ENCODE measurements at places on chromosomes 5 and 9.

DNA sequence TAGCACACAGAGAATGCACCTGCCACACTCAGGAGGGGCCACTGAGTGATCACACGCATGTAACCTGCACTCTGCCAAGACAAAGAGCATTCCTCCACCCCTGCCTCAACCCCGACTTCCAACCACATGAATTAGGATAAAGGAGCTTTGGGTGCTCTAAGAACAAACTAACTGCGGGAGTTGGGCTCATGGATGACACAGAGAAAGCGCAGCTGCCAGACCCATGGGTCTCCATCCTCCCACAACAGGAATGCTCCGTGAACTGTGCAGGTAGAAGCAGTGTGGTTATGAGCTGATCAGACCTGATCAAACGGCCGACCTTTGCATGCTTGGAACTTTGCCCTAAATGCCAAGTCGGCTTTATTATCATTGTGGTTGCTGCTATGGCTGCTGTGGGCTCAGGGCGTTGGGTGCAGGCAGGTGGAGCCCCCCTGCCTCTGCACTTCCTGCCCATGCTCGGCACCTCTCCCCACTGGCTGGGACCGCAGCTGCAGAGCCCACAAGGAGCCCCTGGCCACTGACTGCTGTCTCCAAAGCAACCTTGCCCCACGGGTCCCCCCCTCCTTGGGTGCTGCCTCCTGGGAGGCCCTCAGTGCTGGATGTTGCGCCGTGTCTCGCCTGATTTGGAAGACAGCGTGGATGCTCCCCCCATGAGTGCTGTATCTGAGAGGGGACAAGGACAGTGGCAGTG lies 2.6 kb upstream of the SLC6A3 start:
- no peak for DNase-seq

DNA sequence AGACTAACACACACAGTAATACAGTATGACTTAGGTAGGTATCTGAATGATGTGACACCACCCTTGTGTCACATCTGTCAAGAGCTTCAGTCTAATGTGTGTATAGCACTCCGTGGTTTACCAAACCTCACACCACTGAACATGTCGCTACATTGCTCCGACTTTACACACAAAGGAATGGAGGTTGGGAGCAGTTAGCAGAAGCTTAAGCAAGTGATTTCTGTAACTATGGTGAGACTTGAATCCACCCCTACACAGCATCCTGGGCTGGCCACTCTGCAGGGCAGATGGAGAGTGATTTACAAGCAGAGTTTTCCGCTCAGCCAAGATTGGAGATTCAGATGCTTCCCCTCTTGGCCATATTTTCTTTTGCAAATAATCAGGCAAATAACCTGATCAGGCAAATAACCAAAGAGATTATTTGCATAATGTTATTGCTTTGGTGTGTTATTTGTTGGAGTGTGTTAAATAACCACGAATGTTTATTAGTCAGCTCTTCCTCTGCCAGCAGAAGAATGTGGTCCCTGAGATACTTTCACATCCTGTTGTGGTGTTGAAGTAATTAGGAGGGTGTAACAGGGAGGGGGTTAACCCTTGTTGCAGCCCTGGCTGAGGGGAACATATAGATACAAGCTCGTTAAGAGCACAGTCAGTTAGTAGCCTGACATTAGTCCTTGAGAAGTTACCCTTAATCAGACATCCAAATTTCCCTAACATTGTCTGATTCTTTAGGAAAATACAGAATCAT lies 92.8 kb downstream of the SNX18 start:
- peak; percentile 28 for DNase-seq

GRCh38 chr5:97480313-97480712 lies 297.3 kb upstream of the RIOK2 start:
- no peak for DNase-seq

DNA sequence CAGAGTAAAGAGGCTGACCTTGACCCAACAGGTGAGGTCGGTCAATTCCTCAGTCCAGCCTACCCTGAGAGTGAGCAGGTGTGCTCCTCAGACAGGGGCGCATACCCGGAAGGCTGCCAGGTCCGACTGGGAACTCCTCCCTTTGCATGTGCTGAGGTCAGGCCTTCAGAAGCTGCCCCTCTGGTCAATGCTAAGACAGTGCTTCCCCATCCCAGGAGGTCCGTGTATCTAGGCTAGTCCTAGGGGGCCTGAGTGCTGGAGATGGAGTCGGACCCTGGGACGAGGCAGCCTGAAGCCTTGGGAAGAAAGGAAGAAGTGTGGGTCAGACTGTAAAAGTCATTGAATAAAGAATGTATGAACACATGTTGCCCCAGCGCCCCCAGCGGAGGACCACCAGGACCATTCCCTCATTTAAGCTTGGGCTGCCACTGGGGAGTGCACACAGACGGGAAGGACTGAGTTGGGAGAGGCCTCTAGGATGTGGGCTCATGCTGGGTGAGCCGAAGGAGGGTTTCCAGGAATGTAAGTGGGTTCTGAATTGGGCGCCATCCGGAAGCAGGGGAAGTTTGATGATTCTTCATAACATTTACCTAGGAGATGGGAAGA lies 41.0 kb upstream of the GFPT2 start:
- no peak for DNase-seq

DNA sequence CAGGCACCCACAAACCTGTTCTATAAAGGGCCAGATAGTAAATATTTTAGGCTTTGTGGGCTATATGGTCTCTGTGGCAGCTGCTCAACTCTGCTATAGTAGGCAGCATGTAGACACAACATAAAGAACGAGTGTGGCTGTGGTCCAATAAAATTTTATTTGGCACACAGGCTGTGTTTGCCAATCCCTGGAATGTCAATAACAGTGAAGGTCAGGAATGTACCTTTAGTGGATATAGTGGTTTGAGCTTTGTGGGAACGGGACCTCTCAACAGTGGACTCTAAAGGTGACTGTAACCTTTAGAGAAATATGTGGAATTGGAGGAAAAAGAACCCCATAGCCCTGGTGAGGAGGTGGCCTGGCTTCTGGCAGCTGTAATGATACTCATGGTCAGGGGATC lies 145.2 kb downstream of the MAST4 start:
- DNase-seq: no peak

Data from NCI-H526 treated with DMSO at 0.1 percent for 48 hours (cell line).